ENCODE measurements at places on chromosomes 2 and 18. TPM values are rescaled to one million over a fixed set of nuclear protein-coding genes. Genes with fewer than 3 reads are reported as not detected.

POTEJ gene
- total RNA-seq, result not detected

SLC4A3 gene
- total RNA-seq, result not detected

PLGLB1 gene
- not detected for total RNA-seq

MTA3 gene
- 26.2 TPM for total RNA-seq

MC2R gene
- not detected for total RNA-seq

GPR39 gene
- total RNA-seq, result not detected

TSPYL6 gene
- total RNA-seq, result not detected

NT5DC4 gene
- total RNA-seq, result not detected

UGGT1 gene
- 78.9 TPM for total RNA-seq

SLC14A1 gene
- 2.4 TPM for total RNA-seq
